ENCODE measurements at places on chromosomes 2 and 18. TPM values are rescaled to one million over a fixed set of nuclear protein-coding genes. Genes with fewer than 3 reads are reported as not detected.

DNA sequence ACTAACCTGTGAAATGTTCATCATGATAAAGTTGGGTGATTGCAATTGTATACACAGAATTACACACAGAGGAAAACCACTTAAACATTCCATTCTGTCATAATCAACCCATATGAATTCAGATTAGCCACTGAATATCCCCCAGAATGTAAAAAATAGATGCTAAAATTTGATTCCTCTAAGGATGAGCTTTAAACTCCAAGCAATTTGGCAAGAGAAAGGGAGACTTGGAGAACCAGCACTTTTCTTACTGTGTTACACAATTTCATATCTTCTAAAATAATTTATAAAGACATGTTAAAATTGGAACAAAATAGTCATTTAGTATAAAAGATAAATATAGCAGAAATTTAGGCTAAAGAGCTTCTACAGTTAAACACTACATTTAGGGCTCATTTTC lies 146.3 kb upstream of the LMAN1 start:
- DNase-seq: no peak

- no peak for DNase-seq
These were observed 35.9 kb upstream of the TBC1D8 start for GRCh38 chr2:101187131-101187530.

- DNase-seq: peak; percentile 39
These were observed at the start of gene DCTN1 for GRCh38 chr2:74379851-74380789. DCTN1 (minus strand) TSS chr2:74380311; CDS start chr2:74380037, 274 bp downstream.

GRCh38 chr2:74740741-74741431 lies 86.8 kb downstream of the SEMA4F start:
- peak; percentile 95 for DNase-seq

DNA sequence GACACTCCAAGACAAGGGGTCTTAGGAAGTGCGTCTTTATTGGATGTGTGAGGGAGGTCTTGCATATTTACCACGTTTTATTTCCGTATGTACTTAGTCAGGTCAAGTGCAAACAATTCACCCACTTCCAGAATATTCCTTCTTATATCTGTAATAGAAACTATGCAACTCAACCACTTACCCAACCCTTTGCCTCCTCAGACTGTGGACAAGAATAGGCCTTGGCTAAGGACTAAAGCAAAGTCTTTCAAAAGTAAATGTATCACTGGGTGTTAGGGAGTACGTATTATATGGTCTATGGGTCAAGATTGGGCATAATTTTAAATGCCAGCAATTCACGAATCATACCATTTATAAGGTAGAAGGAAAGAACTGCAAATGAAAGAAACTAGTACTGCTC lies 484.8 kb downstream of the MBD2 start:
- DNase-seq: no peak

- peak; percentile 58 for DNase-seq
These were observed 6.2 kb downstream of the MRPS5 start for GRCh38 chr2:95115418-95115817.

- DNase-seq: no peak
These were observed 5.4 kb downstream of the MARS2 start for GRCh38 chr2:197710424-197711042.

DNA sequence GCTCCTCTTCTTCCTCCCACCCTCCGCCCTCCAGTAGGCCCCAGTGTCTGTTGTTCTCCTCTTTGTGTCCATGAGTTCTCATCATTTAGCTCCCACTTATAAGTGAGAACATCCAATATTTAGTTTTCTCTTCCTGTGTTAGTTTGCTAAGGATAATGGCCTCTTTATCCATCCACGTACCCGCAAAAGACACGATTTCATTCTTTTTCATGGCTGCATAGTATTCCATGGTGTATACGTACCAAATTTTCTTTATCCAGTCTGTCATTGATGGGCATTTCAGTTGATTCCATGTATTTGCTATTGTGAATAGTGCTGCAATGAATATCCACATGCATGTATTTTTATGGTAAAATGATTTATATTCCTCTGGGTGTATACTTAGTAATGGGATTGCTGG lies 82.2 kb downstream of the COPS8 start:
- no peak for DNase-seq

GRCh38 chr2:120570001-120570400 lies 165.7 kb upstream of the GLI2 start:
- no peak for DNase-seq

GRCh38 chr2:194539425-194539824 lies 1117.6 kb upstream of the SLC39A10 start:
- DNase-seq: no peak

- DNase-seq: no peak
These were observed 100.3 kb downstream of the MCFD2 start for GRCh38 chr2:46815121-46815802.

DNA sequence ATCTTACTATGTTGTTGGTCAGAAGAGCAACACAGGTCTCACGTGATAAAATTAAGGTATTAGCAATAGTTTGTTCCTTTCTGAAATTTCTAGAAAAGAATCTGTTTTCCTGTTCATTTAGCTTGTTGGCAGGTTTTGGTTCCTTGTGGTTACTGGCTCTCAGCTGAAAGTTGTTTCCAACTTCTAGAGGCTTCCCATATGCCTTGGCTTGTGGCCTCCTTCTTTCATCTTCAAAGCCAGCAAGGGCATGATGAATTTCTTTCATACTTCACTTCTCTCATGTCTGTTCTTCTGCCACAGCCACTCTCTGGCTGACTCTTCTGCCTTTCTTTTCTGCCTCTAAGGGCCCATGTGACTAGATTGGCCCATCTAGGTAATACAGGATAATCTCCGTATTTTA lies 193.7 kb downstream of the TRIB2 start:
- no peak for DNase-seq

- DNase-seq: no peak
These were observed 75.0 kb downstream of the PTGR3 start for GRCh38 chr18:75133721-75134610.

DNA sequence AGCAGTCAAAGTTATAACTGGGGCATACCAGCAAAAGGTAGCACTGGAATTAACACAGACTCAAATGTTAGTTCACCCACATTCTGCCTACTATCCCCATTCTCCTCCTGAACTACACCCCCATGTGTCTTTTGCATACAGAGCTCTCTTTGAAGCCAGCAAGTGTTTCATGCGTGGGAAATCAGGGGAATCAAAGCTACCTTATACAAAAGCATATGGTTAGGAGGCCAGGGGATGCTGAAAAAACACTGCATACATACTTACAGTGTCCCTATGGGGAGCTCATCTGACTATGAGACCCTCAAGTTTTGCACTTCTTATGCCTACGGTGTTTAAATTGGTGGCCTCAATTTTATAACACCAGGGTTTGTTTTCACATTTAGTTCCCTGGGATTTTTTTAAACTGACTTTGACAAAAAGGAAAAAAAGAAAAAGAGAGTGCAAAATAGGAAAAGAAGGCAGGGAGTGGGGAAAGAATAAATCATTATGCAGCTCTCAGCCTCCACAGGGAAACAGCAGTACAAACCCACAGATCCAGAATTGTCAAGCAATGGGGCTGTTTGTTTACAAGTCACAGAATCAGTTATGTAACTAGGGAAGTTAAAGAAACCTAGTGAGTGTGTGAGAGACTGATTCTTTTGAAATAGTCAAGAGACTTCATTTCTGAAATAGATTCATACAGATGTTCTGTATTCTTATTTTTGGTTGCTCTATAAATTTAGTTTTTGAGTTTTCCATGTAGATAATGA lies 20.1 kb upstream of the PPP3R1 start:
- DNase-seq: no peak

DNA sequence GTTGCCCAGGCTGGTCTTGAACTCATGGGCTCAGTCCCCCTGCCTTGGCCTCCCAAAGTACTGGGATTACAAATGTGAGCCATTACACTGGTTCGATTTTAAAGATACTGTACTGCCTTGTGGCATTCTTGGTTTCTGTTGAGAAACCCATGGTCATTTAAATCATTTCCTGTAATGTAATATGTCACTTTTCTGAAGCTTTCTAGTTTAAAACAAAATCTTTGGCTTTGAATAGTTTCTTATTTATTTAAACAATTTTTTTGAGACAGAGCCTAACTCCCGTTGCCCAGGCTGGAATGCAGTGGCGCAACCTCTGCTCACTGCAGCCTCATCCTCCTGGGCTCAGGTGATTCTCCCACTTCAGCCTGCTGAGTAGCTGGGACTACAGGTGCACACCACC lies 8.9 kb downstream of the ZNF512 start:
- DNase-seq: no peak

DNA sequence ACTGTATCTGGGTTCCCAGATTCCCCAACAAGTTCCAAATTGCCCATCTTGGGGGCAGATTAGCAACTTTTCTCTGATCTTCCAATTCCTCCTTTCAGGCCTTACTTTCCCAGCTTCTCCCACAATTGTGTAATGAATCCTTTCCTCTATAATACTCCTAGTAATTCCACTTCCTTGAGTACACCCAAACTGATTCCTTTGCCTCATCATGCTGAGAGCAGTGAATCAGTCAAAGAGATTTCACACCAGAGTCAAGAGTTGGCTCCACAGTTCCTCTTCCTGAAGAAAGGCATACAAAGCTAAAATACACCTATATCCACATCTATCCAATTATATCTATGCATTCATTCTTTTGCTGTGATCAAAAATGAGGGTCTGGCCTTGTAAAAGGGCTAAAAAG lies 28.6 kb upstream of the DAPL1 start:
- no peak for DNase-seq

GRCh38 chr18:44673256-44673880 lies 7.3 kb upstream of the SETBP1 start:
- no peak for DNase-seq

DNA sequence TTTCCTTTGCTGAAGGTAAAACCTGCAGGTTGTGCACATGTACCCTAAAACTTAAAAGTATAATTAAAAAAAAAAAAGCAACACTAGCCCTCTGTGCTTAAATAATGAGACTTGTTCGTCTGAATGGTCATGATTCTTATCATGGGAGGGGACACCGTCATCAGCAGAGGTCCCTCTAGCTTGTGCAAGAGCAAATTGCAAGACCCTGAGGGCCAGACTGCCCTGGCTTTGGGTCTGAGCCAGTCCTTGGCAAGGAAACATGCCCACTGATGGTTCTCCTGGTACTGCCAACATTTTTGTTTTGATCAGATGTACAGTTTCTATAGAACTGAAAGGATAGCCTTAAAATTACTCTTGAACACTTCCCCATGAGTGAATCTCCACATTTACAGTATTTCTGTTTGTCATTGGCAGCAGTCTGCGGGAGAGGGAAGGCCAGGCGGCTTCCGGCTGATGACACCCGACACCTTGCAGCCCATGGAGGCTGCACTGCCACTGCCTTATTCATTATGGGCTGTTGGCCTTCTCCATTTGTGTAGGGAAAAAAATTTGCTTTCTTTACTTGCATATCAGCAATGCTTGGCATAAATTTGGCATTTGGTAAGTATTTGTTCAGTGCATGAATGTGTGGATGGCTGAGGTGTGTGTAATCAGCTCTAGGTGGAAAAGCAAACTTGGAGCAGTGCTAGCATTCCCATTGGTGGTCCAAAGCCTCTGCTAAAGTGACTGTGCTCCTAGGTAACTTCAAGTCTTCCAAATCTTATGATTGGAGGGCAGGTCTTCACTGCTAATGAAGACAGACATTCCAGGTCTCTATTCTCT lies 161.6 kb upstream of the ALKAL2 start:
- DNase-seq: no peak

- no peak for DNase-seq
These were observed 37.1 kb downstream of the MYO3B start for GRCh38 chr2:170215021-170215420.

- DNase-seq: no peak
These were observed 1864.8 kb upstream of the LRRTM1 start for GRCh38 chr2:82169379-82169778.

Gene TUBA4A
- 79.9 TPM for total RNA-seq

Gene TFPI
- 43.8 TPM for total RNA-seq

Gene UGT1A5
- 0.34 TPM for total RNA-seq

Gene PRKAG3
- total RNA-seq: not detected

Gene ATP8B1
- total RNA-seq: 5.2 TPM

Gene UGT1A3
- total RNA-seq: not detected

Gene NTSR2
- total RNA-seq: not detected

Data from Daoy (cell line).